Ascending aorta (tissue), 2 donors: ENCODE measurements at places on chromosomes 7 and 10. TPM values are rescaled to one million over a fixed set of nuclear protein-coding genes. Genes with fewer than 3 reads are reported as not detected.

COBL gene
- 0.11 TPM for total RNA-seq

DNA sequence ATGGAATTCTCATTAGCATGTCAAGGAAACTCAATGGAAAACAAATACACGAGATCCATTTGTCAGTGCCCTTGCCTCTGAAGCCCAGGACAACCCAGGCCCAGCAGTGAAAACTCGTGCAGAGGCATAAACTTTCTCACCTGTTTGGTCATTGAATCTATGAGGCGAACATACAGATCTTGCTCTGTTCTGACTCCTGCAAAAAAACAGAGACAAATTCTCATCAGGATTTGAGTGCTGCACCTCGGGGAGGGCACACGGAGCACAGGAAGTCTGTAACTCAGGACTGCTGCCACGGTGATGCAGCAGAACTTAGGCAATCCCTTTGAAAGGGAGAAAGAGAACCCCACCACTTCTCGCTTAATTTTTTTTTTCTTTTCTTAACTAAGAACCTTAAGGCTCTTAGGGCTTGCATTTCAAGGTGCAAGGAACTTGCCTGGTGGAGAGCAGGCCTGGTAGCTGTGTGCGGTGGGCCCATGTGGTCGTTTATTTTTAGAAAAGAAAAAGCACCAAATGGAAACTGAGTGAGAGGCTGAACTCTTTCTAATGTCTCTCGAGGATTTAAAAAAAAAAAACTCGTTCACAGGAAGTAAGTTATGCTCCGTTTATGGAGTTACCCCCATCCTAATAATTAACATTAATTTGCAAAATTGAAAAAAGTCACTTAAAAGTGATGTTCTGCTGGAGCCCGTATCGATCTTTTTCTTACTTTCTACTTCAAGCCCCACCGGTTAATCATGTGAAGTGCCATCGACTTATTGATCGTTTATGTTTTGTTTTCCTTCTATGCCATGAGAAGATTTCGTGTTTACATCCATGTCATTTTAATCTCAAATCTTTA lies 1.8 kb downstream of the EBF3 start:
- H3K36me3 ChIP-seq, result no peaks in the 10 kb centered on the region
- peaks cover 15% of the 10 kb centered on the region for H3K4me1 ChIP-seq
- no peak for DNase-seq
- peaks cover 50% of the 10 kb centered on the region for H3K27me3 ChIP-seq

DNA sequence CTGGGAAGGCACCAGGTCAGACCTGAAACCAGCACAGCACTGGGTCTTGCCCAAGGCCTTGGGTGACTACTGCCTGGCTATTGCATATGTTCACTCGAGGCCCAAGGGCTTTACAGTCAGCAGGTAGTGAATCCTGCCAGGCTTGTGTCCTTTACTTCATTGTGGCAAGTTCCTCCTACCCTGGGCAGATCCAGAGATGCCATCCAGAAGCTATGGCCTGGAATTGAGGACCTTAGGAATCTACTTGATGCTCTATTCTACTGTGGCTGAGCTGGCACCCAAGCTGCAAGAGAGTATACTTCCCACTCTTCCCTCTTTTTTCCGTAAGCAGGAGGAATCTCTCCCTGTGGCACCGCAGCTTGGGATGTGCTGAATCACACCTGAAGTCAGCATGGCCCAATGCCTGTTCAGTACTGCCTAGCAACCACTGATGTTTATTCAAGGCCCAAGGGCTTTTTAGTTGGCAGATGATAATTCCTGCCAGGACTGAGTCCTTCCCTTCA lies 246.7 kb upstream of the CTBP2 start:
- H3K4me1 ChIP-seq, result no peaks in the 10 kb centered on the region
- H3K36me3 ChIP-seq, result no peaks in the 10 kb centered on the region
- no peak overlapping the region for H3K4me3 ChIP-seq
- no peak for DNase-seq
- H3K27me3 ChIP-seq, result no peaks in the 10 kb centered on the region

TDRD1 gene
- 0.53 TPM for total RNA-seq
